B cell (primary cell): ENCODE measurements at places on chromosomes 6 and 20. TPM values are rescaled to one million over a fixed set of nuclear protein-coding genes. Genes with fewer than 3 reads are reported as not detected.

Gene NR2E1
- total RNA-seq = not detected in 2 replicates

Gene TRIM31
- total RNA-seq = not detected in 2 replicates

Gene BHLHE23
- total RNA-seq = not detected in 2 replicates

Gene CST1
- not detected in 2 replicates for total RNA-seq

Gene BPIFA1
- total RNA-seq = not detected in 2 replicates

Gene SNAP25
- not detected in 2 replicates for total RNA-seq

- H3K4me1 ChIP-seq = no peaks in the 10 kb centered on the region
- no peaks in the 10 kb centered on the region for H3K36me3 ChIP-seq
- DNase-seq = no peak
- no peak overlapping the region for H3K4me3 ChIP-seq
These were observed 151.2 kb downstream of the PDE10A start for GRCh38 chr6:165511807-165512206.

GRCh38 chr6:38603966-38604365 is 35.8 kb downstream of the BTBD9 start:
- H3K4me1 ChIP-seq = no peaks in the 10 kb centered on the region
- no peaks in the 10 kb centered on the region for H3K36me3 ChIP-seq
- no peak for DNase-seq
- no peak overlapping the region for H3K4me3 ChIP-seq
- no peak overlapping the region for H3K27ac ChIP-seq

- H3K27me3 ChIP-seq = no peaks in the 10 kb centered on the region
- DNase-seq = peak; percentile 6
- no peak overlapping the region for H3K27ac ChIP-seq
- H3K4me3 ChIP-seq = no peak overlapping the region
- peaks cover 16% of the 10 kb centered on the region for H3K4me1 ChIP-seq
- H3K36me3 ChIP-seq = no peaks in the 10 kb centered on the region
These were observed 1.7 kb upstream of the AIG1 start for GRCh38 chr6:143058987-143059386.

- H3K4me3 ChIP-seq = no peak overlapping the region
- H3K4me1 ChIP-seq = peaks cover 9% of the 10 kb centered on the region
- no peak overlapping the region for H3K27ac ChIP-seq
- no peaks in the 10 kb centered on the region for H3K36me3 ChIP-seq
- H3K27me3 ChIP-seq = no peaks in the 10 kb centered on the region
- no peak for DNase-seq
These were observed 4.2 kb upstream of the TTPAL start for GRCh38 chr20:44471481-44471882.

GRCh38 chr6:155782320-155782731 is 326.7 kb upstream of the NOX3 start:
- no peaks in the 10 kb centered on the region for H3K4me1 ChIP-seq
- DNase-seq = no peak
- no peak overlapping the region for H3K4me3 ChIP-seq
- H3K36me3 ChIP-seq = no peaks in the 10 kb centered on the region
- no peak overlapping the region for H3K27ac ChIP-seq

DNA sequence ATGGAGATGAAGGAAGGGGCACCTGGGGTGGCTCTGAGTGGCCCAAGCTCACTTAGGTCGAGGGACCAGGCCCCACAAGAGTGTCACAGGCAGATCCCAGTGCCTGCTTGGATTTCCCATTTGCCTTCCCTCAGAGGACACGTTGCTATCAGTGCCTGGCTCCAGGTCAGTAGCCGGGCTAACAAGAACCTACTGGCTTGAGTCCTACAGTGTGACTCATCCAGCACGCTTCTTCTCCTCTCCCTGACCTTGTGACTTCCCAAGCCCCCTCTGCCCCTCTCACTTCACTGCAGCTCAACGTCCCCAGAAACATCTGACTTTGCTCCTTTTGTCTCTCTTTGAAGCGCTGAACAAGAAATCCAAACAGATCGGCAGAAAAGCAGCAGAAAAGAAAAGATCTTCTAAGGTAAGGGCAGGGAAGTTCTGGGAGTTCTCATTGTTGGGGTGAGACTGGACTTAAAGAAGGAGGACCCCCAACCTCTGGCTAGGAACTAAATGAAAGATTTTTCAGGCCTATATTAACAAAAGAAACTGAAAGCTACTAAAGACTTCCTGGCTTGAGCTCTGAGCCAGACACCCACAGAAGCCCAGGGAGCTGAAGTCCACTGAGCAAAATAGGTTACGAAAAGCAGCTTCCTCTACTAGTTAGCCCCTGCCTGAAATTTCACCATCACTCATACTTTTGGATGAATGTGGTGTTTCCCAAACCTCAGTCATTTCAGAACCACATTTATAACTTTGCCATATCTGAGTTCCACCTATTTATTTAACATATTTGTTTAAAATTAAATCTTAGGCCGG is 21.5 kb downstream of the ASIP start:
- H3K4me3 ChIP-seq = no peak overlapping the region
- DNase-seq = no peak
- no peaks in the 10 kb centered on the region for H3K27me3 ChIP-seq
- no peaks in the 10 kb centered on the region for H3K36me3 ChIP-seq
- no peaks in the 10 kb centered on the region for H3K4me1 ChIP-seq

DNA sequence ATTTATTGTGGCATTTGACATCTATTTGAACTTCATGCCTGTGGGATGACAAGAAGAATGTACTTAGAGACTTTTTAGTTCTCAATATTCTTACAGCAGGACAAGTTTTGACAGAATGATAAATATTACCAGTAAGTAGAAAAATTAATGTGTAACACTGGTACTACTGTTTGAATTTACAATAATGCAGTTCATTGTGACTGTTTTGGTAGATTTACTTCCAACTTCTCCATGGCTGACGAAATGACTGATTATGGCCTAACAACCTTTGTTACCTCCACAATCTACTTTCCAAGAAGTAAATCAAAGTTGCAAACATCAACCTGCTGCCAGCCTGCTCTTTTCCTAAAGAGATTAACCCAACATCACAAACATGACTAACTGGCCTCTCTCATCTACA is 38.5 kb downstream of the PAK5 start:
- H3K4me1 ChIP-seq = no peaks in the 10 kb centered on the region
- no peak for DNase-seq
- no peaks in the 10 kb centered on the region for H3K27me3 ChIP-seq
- H3K27ac ChIP-seq = no peak overlapping the region
- no peaks in the 10 kb centered on the region for H3K36me3 ChIP-seq

DNA sequence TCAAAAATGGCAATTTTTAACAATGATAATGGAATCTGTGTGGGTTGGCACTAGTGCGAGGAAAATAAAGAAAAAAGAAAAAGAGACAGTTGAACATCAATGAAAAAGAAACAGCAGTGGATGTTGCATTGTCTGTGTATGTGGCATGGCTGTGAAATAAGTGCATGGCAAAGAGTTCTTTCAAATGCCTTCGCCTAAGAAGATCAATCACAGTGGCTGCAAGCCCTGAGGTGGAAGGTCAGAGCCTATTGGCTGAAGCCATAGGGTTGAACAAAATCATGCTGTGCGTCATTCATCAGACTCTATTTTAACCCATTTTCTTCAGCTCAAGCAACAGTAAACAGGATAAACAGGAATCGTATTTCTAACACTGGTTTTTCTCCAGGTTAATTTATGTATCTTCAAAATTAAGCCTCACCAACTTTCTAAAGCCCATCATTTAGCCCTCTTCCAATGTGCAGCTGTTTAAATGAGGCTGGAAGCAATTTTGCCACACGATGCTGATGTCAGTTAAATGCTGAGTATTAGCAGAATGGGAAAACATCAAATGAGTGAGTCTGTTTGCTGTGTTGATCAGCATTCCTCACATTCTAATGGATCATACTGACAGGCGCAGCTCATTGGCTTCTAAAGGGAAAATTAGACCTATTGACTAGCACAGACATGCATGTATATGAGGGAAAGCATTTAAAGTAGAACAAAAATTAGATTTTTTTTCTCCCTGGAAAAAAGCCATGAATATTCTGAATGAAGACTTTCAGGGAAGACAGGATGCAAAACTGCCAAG is 955.9 kb upstream of the EYS start:
- H3K4me3 ChIP-seq = no peak overlapping the region
- H3K4me1 ChIP-seq = no peaks in the 10 kb centered on the region
- no peaks in the 10 kb centered on the region for H3K27me3 ChIP-seq
- H3K36me3 ChIP-seq = no peaks in the 10 kb centered on the region

- H3K4me3 ChIP-seq = peak overlapping the region; percentile 71
- peaks cover 7% of the 10 kb centered on the region for H3K4me1 ChIP-seq
- no peaks in the 10 kb centered on the region for H3K27me3 ChIP-seq
- H3K36me3 ChIP-seq = no peaks in the 10 kb centered on the region
- no peak for DNase-seq
These were observed 825 bp upstream of the FAM135A start for GRCh38 chr6:70412252-70413113.

GRCh38 chr6:168126566-168127383 is 47.8 kb upstream of the FRMD1 start:
- no peaks in the 10 kb centered on the region for H3K27me3 ChIP-seq
- DNase-seq = no peak
- no peak overlapping the region for H3K27ac ChIP-seq
- no peaks in the 10 kb centered on the region for H3K36me3 ChIP-seq

GRCh38 chr6:110408901-110409300 is 6.5 kb downstream of the DDO start:
- H3K27ac ChIP-seq = no peak overlapping the region
- no peaks in the 10 kb centered on the region for H3K4me1 ChIP-seq
- no peak for DNase-seq
- H3K4me3 ChIP-seq = no peak overlapping the region
